Type B pancreatic cell (in vitro differentiated cells): ENCODE measurements at places on chromosomes 7 and 10. TPM values are rescaled to one million over a fixed set of nuclear protein-coding genes. Genes with fewer than 3 reads are reported as not detected.

CNNM1 gene
- 1.7 and 2.0 TPM in 2 replicates for total RNA-seq

ADARB2 gene
- 4.9 and 5.2 TPM in 2 replicates for total RNA-seq

EVX1 gene
- total RNA-seq, result 0.41 and 0.71 TPM in 2 replicates

GRCh38 chr10:133481086-133481643 lies 27.4 kb downstream of the SCART1 start:
- no peak for DNase-seq
- H3K27ac ChIP-seq, result no peak overlapping the region
- H3K36me3 ChIP-seq, result no peaks in the 10 kb centered on the region
- no peak overlapping the region for H3K4me3 ChIP-seq
- H3K27me3 ChIP-seq, result no peaks in the 10 kb centered on the region
- H3K4me1 ChIP-seq, result no peaks in the 10 kb centered on the region

GRCh38 chr7:24971333-24972165 lies 8.4 kb downstream of the OSBPL3 start:
- peak overlapping the region; percentile 51 for H3K4me3 ChIP-seq
- DNase-seq, result no peak
- peaks cover 5% of the 10 kb centered on the region for H3K27me3 ChIP-seq
- peak overlapping the region; percentile 88 for H3K27ac ChIP-seq

- DNase-seq, result no peak
- H3K27me3 ChIP-seq, result no peaks in the 10 kb centered on the region
- no peak overlapping the region for H3K27ac ChIP-seq
- no peak overlapping the region for H3K4me3 ChIP-seq
These were observed 51.6 kb upstream of the PDGFA start for GRCh38 chr7:571096-571717.

- H3K4me1 ChIP-seq, result peaks cover 10% of the 10 kb centered on the region
- no peak overlapping the region for H3K4me3 ChIP-seq
- H3K27me3 ChIP-seq, result no peaks in the 10 kb centered on the region
- H3K27ac ChIP-seq, result no peak overlapping the region
- no peak for DNase-seq
These were observed 183.1 kb downstream of the TAX1BP1 start for GRCh38 chr7:27922907-27923641.

- peaks cover 13% of the 10 kb centered on the region for H3K4me1 ChIP-seq
- H3K4me3 ChIP-seq, result no peak overlapping the region
- peaks cover 5% of the 10 kb centered on the region for H3K36me3 ChIP-seq
- H3K27ac ChIP-seq, result no peak overlapping the region
- DNase-seq, result no peak
These were observed 206.5 kb downstream of the SORCS1 start for GRCh38 chr10:106957823-106958588.

- no peaks in the 10 kb centered on the region for H3K27me3 ChIP-seq
- peak overlapping the region; percentile 30 for H3K4me3 ChIP-seq
- peaks cover 54% of the 10 kb centered on the region for H3K4me1 ChIP-seq
- peak overlapping the region; percentile 6 for H3K27ac ChIP-seq
- no peak for DNase-seq
These were observed 111.0 kb downstream of the EGFR start for GRCh38 chr7:55129541-55130394.

GRCh38 chr10:35226507-35226906 lies 99.9 kb downstream of the CREM start:
- no peak overlapping the region for H3K27ac ChIP-seq
- no peaks in the 10 kb centered on the region for H3K36me3 ChIP-seq
- no peaks in the 10 kb centered on the region for H3K27me3 ChIP-seq
- H3K4me1 ChIP-seq, result no peaks in the 10 kb centered on the region
- no peak overlapping the region for H3K4me3 ChIP-seq

DNA sequence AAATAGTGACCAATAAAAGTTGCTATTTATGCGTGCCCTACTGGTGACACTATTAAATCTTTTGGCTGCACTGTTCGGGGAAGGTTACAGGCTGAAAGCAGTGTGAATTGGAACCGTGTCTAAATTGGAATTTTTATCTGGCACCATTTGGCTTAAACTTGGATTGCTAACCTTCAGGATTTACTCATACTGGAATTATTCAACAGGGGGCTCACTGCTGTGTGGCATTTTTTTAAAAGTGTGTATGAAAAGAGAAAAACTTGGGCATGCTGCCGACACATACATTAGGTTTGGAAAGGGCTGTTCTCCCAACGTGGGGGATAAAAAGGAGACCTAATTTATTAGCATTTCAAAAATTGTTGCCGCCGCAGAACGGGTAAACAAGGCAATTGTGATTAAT lies 537.9 kb upstream of the MGMT start:
- H3K36me3 ChIP-seq, result no peaks in the 10 kb centered on the region
- no peak overlapping the region for H3K4me3 ChIP-seq
- H3K4me1 ChIP-seq, result peaks cover 26% of the 10 kb centered on the region
- DNase-seq, result no peak
- no peak overlapping the region for H3K27ac ChIP-seq

DNA sequence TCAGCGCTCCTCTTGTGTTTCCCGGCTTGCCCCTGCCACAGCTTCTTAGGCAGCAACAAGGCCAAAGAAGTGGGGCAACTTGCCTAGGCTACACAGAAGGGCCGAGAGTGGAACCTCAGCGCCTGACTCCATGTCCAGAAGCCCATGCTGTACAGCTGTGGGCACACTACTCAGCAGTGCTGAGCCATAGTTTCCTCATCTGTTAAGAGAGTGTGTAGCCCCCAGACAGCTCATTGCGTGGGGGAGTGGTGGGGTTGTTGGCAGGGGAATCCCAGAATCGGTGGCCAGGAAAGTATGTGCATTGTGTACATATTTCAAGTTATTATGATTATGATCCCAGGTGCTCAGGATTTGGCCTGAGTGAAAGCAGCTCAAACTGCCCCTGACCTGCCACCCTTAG lies 96.2 kb downstream of the CDH23 start:
- no peak overlapping the region for H3K4me3 ChIP-seq
- H3K36me3 ChIP-seq, result no peaks in the 10 kb centered on the region
- no peak for DNase-seq
- H3K27ac ChIP-seq, result no peak overlapping the region

- peaks cover 19% of the 10 kb centered on the region for H3K4me1 ChIP-seq
- peaks cover 33% of the 10 kb centered on the region for H3K36me3 ChIP-seq
- DNase-seq, result no peak
- no peak overlapping the region for H3K27ac ChIP-seq
- no peak overlapping the region for H3K4me3 ChIP-seq
These were observed 181.1 kb downstream of the ST7 start for GRCh38 chr7:117134411-117134810.
